Activated T-helper 17 cell treated with anti-CD3 and anti-CD28 coated beads, Interleukin-2, amount 50 U/mL, for 72 hours (primary cell): ENCODE measurements at places on chromosomes 6 and 20. TPM values are rescaled to one million over a fixed set of nuclear protein-coding genes. Genes with fewer than 3 reads are reported as not detected.

HSPA12B gene
- total RNA-seq: not detected

NCOA3 gene
- total RNA-seq: 64.2 TPM

MUC21 gene
- not detected for total RNA-seq

OLIG3 gene
- total RNA-seq: 3.5 TPM

FAM83B gene
- not detected for total RNA-seq

PNPLA1 gene
- total RNA-seq: not detected

PHACTR3 gene
- total RNA-seq: not detected

HDGFL1 gene
- not detected for total RNA-seq

PDE10A gene
- not detected for total RNA-seq

HCRTR2 gene
- total RNA-seq: not detected

HLA-DQA1 gene
- total RNA-seq: 1.1 TPM

HLA-DRB1 gene
- 11.4 TPM for total RNA-seq

HACE1 gene
- total RNA-seq: 44.2 TPM

OSER1 gene
- 38.6 TPM for total RNA-seq

TPBG gene
- 1.9 TPM for total RNA-seq

INSM1 gene
- total RNA-seq: not detected

PAX1 gene
- not detected for total RNA-seq

FBXO30 gene
- 4.8 TPM for total RNA-seq

POPDC3 gene
- 0.24 TPM for total RNA-seq

CAP2 gene
- total RNA-seq: not detected

FAM184A gene
- 10.6 TPM for total RNA-seq

TEAD3 gene
- total RNA-seq: 0.80 TPM

SLC17A1 gene
- not detected for total RNA-seq

RBM24 gene
- not detected for total RNA-seq

PLN gene
- 0.16 TPM for total RNA-seq

HNF4A gene
- not detected for total RNA-seq

BHLHE23 gene
- total RNA-seq: not detected

HLA-DRA gene
- total RNA-seq: 13.6 TPM

SLCO4A1 gene
- total RNA-seq: 53.6 TPM

DLK2 gene
- 2.8 TPM for total RNA-seq

AGPAT1 gene
- total RNA-seq: 26.8 TPM

ADGRF1 gene
- not detected for total RNA-seq
